Fibroblast of skin of right quadriceps (primary cell): ENCODE measurements at places on chromosomes 5 and 9.

DNA sequence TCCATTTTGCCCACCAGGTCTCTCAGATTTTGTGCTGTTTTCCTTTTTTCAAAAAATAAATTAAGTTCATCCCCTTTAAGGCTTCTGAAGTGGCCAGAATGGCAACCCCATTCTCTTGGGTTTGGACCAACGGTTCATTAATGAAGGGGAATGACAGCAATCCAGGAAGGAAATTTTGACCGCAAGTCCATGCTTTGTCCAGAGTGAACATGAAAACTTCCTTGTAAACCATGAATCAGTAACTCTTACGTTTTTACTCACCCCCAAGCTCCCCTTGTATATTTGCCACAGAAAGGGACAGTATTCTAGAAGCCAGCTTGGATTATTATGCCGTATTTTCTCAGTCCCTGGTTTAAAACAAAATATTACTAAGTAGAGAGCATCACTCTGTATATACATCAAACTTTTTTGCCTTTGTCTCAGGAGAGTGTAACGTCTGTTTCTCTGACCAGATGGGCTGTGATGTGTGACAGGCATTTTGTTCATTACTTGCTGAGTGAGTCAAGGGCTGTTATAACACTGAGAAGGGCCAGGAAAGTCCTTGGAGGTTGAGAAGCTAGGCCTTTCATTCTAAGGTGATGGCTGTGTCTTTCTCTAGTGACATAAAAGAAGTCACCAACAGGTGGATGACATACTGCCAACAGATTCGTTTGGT lies 148.2 kb downstream of the SMARCA2 start:
- no peak for DNase-seq

- DNase-seq = peak; percentile 71
Measured at GRCh38 chr5:68251804-68252522, 36.4 kb downstream of the PIK3R1 start.

DNA sequence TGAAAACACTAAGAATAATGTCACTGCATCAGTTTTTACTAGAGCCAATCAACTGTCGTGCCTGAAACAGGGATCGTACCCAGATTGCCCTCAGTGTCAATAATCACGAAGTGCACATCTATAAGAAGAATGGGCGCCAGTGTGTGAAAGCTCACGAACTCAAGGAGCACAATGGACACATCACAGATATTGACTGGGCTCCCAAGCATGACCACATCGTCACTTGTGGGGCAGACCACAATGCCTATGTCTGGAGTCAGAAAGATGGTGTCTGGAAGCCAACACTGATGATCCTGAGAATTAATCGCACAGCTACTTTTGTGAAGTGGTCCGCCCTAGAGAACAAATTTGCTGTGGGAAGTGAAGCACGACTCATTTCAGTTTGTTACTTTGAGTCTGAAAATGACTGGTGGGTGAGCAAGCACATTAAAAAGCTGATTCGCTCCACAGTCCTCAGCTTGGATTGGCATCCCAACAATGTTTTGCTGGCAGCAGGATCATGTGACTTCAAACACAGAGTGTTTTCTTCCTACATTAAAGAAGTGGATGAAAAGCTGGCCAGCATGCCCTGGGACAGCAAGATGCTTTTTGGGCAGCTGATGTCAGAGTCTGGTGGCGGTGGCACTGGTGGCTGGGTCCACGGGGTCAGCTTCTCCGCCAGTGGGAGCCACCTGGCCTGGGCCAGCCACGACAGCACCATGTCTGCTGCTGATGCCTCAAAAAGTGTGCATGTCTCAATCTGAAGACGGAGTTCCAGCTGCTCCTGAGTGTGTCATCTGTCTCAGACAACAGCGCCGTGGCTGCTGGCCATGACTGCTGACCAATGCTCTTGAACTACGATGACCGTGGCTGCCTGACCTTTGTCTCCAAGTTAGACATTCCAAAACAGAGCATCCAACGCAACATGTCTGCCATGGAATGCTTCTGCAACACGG lies 32.2 kb downstream of the NSA2 start:
- DNase-seq = peak; percentile 15

DNA sequence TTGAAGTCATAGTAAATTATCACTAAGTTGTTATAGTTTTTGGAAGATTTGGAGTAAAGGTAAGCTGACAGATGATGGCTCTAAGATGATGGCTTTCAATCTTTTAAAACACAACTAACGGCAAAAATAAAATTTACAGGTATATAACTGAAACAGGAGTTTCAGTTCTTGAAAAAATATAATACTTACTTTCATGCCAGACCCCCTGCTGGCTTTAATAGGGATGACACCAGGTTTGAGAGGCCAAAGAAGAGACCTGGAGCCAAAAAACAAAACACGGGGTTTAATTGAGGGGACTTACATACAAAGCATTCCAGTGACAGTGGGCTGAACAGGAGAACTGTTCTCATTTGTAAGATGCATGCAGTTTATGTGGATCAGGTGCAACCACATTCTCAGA lies 301.7 kb upstream of the PCSK5 start:
- no peak for DNase-seq

DNA sequence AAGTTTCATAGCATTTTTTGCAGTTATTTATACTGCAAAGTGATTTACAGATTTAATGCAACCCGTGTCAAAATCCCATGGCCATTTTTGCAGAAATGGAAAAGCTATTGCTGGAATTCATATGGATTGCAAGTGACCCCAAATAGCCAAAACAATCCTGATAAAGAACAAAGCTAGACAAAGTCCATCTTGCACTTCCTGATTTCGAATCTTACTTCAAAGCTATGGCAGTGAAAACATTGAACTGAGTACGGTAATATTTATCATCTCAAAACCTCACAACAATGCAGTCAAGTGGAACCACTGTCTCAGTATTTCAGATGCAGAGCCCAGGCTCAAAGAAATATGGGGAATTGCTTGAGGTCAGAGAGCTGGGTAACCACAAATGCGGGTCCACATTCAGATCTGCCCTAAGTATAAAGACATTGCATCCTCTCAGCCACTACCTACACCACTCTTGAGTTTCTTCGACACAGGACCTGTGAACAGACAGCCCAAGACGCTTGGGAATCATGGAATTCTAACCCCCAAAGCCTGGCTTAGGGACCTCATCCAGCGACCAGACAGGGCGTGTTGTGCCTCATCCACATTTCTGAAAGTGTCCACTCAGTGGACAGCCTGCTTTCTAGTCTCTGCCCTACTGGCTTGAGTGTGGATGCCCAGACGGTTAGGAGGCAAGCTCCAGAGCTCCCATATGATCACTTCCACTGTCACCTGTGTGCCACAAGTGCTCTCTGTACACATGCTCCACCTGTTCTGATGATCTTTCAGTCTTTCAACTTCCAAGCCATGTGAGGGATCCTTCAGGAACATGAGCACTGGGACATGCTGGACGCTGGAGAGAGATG lies 39.3 kb upstream of the KCNIP1 start:
- no peak for DNase-seq

- DNase-seq = peak; percentile 13
Measured at GRCh38 chr5:125196481-125197111, 450.2 kb upstream of the ZNF608 start.

DNA sequence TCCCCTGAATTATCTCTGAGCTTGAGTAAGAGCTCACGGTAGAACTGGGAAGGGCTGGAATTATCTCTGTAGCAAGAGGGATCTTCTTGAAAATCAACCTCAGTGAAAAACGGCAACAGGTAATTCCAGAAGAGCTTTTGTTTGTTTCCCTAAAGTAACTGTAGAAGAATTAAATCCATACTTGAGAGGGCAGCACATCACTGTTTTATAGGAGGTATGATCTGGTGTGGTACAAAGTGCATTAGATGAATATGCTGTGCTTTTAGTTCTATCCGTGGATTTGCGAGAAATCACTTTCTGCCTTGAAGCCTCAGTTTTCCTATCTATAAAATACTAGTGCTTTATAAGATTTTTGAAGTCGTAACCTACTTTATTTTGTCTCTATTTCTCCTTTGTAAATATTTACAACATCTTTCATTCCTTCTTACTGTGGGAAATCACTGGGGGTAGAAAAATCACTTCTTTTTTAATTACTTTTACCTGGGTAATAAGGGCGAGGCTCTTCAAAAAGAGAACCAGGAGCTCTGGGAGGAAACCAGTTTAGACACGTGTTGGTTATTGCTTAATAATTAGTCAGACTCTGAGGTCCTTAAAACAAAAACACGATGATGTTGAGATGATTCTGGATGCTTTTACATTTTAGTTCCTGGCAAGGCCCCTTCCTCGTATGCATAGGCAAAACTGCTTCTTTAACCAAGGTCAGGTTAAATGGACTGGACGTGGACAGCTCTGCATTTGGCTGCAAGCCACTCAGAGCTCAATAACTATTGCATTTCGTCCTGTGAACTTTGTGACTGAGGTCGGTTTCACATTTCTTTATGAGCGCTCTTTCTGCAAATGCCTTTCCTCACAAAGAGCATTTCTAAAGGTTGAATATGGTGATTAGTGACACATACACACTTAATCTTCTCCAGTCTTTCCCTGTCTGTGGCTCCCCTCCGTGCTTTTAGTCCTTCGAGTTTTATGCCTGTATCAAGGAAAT lies 376.1 kb downstream of the BRINP1 start:
- peak; percentile 14 for DNase-seq

DNA sequence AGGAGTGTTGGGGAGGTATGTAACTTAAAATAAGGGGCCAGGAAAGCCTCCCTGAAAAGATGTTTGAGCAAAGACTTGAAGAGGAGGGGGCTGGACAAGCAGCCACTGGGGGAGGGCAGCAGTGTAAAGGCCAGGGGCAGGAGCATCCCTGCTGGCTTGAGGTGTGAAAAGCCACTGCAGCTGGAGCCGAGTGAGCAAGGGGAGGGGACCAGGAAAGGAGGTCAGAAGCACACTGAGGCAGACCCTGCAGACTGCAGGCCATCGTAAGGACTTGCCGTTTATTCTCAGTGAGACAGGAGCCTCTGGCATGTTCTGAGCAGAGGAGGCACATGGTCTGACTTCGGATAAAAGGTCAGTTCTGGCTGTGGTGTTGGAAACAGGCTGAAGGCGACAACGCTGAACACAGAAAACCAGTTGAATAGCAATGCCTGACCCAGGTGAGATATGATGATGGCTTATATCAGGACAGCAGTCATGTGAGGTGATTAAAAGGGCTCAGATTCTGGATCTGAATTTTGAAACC lies 10.2 kb upstream of the ERGIC1 start:
- no peak for DNase-seq

- DNase-seq = peak; percentile 42
Measured at GRCh38 chr5:3601061-3601710, 5.6 kb downstream of the IRX1 start.

DNA sequence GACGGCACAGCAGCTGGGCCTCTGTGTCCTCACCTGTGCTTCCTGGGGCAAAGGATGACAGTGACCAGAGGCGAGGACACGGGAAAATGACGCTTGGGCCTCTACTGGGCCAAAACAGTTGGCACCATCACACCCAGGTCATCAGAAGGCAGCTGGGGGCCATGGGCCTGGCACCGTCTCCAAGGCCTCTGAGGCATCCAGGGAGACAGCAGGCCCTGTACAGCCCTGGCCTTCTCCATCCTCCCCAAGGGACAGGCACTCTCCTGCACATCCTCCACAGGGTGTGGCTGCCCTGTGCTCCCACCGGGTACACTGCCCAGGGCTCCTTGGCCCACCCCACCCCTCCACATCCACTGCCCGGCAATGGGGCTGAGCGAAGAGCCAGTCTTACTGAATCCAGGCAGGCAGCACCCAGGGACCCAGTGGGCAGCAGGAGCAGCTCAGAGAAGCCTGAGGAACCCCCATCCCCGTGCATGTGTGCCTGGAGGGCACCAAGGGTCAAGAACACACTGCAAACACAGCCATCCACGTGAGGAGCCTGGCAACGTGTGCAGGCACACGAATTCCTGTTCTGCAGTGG lies 4.0 kb downstream of the LPCAT1 start:
- no peak for DNase-seq

- DNase-seq = no peak
Measured at GRCh38 chr9:127307802-127308201, 43.2 kb downstream of the GARNL3 start.

GRCh38 chr9:33124751-33125381 lies 42.3 kb downstream of the B4GALT1 start:
- DNase-seq = no peak

GRCh38 chr5:134604908-134605307 lies 27.7 kb downstream of the SAR1B start:
- DNase-seq = no peak

DNA sequence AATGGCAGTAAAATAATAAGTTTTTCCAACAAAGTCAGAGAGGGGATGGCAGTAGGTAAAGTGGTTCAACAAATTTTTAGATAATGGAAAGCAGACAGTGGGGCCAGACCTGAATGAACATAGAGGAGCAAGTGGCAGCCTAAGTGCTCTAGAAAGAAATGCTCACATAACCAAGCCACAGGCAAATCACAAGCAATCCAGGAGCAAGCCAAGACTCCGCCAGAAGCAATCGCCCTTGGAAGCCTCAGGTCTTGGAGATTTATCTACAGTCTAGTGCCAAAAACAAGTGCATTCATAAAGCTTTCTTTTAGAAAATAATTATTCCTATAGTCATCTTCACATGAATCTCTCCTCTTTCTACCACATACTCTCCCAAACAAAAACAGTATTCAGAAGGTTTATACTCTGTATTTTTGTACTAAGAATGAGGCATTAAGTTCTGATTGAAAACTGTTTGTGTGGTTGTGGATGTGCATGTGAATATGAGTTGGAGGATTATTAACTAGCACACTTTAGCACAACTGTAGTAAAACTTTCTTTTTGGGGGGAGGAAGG lies 375.5 kb downstream of the CDH9 start:
- DNase-seq = no peak

DNA sequence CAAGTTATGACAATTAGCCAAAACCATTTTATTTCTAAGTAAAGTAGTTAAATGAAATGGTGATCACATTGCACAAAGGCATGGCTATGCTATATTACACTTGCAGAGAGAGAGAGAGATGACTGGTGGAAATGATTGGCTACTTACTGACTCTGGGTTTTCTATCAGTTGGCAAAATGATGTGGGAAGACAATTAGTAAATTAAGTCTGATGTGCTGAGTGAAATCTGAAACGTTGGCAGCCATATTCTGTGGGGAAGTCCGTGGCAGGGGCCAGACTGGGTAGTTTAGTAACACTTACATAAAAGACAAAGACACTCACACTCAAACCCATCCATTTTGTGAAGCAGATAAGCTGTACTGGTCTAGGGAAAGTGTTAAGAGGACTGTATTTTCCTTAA lies 61.6 kb downstream of the ANXA1 start:
- no peak for DNase-seq
